ENCODE measurements at places on chromosomes 6 and 20. TPM values are rescaled to one million over a fixed set of nuclear protein-coding genes. Genes with fewer than 3 reads are reported as not detected.

The NCOA7 gene
- 27.2 TPM for total RNA-seq

The CTAGE9 gene
- not detected for total RNA-seq

The SLC4A11 gene
- total RNA-seq = 0.78 TPM

The ANKRD66 gene
- total RNA-seq = not detected

The HUS1B gene
- total RNA-seq = 2.8 TPM

The OR12D3 gene
- not detected for total RNA-seq

The SIRT5 gene
- 10.6 TPM for total RNA-seq

The HAO1 gene
- total RNA-seq = not detected

The PRPH2 gene
- total RNA-seq = not detected

The EFCAB8 gene
- total RNA-seq = 0.75 TPM

The SLC52A3 gene
- not detected for total RNA-seq

The JPH2 gene
- total RNA-seq = not detected

The PTCRA gene
- total RNA-seq = not detected

The GSTA5 gene
- total RNA-seq = not detected

The ZSCAN31 gene
- total RNA-seq = 1.4 TPM

The SMIM26 gene
- 63.9 TPM for total RNA-seq

The ZFP64 gene
- 2.7 TPM for total RNA-seq

The HDAC2 gene
- 34.6 TPM for total RNA-seq

The TREML1 gene
- not detected for total RNA-seq

The SLC22A3 gene
- total RNA-seq = not detected

The TRIM15 gene
- not detected for total RNA-seq
